ENCODE measurements at places on chromosomes 5 and 9.

DNA sequence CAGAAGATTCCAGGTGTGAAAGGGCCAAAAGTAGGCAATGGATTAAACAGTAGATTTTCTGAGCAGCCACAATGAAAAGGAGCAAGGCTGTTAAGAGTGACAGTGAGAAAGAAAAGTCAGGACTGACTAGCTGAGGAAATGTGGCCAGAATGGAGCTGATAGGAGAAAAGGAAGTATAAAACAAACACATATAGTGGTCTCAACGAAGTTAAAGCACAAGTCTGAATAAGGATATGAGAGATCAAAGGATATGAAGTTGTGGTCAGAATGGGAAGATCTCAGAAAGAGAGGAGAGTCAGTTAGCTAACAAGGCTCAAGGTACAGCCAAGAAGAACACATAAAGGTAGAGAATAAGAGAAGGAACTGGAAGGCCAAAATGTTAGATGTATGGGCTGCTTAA is 39.9 kb downstream of the FNIP1 start:
- no peak for DNase-seq

DNA sequence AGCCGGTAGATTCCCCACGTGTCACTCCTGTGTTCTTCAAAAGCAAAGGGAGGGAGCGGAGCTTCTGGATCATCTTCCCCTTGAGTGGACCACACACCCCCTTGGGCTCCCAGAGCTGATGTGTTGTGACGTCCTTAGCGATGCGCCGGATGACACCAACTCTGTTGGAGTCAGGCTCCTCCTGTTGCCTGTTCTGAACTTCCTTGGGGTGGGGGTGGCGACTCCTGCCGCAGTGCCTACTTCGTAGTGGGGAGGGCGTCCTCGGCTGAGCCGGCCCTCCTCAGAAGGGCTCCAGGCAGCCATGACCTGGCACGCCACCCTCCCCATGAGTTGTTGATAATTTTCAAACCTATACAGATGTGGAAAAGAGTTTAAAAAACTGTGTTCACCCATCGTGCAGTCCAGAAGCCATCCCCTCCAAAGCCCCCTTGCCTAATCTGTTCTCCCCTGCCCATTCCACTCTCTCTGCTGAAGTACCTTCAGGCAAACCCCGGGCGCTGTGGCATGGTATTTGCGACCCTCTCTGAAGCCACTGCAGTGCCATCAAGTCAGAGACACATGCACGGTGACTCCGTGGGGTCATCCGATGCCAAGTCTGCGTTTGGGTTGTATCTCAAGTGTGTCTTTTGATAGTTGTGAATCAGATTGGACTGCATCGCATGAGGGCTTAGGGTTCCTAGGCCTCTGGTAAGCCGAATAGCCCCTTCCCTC is 16.7 kb downstream of the EXOC3 start:
- no peak for DNase-seq

GRCh38 chr5:95715799-95716461 is 15.2 kb upstream of the RHOBTB3 start:
- DNase-seq = no peak

DNA sequence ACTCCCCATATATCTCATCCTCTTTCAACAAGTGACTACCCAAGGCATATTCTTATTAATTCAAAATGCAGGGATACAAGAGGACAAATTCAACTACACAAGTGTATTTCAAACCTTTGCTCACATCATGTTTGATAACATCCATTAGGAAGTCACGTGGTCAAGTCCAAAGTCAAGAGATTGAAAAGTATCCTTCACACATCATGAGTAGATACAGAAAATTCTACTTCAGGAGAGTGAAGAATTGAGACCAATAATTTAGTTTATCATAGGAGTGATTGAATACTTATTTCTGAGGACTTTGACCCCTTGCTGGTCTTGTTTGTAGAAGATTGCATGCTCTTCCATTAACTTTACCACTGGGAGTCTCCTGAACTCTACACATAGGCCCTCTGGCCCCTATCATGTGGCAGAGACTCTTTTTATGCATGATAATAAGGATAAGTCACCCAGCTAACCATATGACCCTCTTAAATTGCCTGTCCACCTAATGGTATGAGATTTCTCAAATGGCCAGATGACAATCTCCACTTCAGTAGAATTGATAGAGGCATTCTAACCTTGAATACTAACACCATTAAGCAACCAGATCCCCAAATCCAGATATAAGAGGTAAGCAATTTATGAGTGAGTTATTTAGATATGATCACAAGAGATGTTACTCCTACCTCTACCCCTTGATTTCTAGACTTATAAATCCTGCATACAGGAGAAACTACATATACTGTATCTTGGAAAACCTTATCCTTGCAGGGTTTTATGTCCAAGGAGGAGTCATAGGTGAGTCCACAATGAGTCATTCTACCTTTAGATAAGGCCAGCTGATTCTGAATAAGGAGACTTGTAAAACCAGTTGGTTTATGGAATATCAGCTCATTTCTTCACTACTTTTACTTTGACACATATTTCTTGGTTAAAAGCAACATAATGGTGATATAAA is 26.6 kb upstream of the SLC46A2 start:
- no peak for DNase-seq

DNA sequence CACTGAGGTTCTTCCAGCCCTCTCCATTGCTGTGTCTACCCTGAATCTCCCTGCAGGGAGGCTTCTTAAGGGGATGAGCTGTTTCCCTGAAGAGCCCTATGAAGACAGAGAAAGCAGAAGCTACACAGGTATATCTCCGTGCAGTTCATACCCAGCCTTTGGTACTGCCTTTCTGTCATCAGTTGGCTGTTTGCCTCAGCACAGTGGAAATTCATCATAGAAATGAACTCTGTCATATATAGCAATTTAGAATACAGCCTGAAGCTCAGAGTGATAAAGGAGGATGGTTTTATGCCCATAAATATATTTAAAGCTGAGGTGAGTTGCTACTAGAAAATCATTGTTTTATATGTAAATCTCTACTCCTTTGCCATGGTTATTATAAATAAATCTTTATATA is 42.6 kb upstream of the KCNN2 start:
- DNase-seq = no peak

DNA sequence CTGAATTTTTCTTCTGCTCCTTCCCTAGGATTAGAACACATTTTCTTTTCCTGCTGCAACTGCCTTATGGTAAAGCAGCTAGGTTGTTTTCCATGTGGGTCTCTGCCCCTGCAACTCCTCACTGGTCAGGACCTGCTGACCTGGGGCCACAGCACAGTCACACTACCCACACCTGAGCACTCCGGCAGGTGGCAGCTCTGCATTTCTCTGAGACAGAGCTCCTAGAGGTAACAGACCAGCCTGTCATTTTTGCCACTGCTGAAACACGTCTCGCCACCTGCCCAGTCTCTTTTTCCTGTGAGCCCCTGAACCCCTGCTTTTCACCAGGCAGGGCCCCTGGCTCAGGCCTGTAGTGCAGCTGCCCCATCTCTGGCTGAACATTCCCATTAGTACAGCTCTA is 609.6 kb downstream of the HINT1 start:
- no peak for DNase-seq

GRCh38 chr5:140259500-140259899 is 43.4 kb downstream of the PFDN1 start:
- DNase-seq = no peak

DNA sequence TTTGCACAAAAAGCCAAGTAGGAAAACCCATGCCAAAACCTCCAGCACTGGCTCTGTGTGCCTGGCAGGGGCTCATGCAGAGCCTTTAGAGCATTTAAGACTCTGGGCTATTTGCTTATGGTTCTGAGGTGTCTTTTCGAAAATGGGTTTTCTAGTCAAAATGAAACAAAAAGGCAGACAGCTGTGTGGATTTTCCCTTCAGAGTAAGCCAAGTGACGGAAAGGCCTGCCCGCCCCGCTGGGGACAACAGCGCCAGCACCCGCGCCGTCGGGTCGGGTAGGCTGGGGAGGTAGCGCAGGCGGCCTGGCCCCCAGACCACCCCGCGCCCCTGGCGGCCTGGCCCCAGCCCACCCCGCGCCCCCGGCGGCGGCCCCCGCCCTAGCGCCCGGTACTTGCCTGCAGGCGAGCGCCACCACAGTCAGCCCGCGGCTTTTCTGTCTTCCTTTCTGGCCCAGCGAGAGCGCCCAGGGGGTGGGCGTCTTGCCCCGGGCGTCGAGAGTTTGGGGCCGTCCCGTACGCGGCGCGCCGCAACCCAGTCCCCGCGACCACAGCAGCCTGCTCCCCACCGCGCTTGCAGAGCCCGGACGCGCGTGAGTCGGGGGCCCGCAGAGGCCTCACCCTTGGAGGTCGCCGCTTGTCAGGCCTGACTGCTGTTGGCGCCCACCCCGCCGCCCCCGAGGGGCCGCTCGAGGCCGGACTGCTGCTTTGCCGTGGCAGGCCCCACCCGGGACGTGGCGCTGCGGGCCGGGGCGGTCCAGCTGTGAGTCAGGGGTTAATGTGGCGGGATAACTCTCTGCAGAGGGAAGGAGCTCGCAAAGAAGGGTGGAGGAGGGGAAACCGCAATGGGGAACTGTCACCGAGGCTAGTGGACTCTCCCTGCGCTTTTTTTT is at the start of gene TICAM2:
Gene TICAM2 (minus strand): TSS at position 779 of the 890 bp plus-strand sequence. CDS start 21,223 bp downstream, outside the sequence.
- peak; percentile 69 for DNase-seq

DNA sequence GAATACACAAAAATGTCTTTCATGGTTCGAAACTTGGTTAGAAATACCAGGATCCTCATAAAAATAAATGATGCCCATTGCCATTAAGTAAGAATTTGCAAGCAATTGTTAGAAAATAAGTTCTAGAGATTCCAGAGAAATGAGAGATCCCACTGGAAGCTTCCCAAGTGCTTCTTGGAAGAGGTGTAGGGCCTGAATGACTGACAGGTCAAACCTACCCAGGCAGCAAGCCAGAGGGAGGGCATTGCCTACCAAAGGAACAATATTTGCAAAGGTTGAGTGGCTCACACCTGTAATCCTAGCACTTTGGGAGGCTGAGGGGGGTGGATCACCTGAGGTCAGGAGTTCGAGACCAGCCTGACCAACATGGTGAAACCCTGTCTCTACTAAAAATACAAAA is 777.0 kb upstream of the WWC1 start:
- DNase-seq = no peak

DNA sequence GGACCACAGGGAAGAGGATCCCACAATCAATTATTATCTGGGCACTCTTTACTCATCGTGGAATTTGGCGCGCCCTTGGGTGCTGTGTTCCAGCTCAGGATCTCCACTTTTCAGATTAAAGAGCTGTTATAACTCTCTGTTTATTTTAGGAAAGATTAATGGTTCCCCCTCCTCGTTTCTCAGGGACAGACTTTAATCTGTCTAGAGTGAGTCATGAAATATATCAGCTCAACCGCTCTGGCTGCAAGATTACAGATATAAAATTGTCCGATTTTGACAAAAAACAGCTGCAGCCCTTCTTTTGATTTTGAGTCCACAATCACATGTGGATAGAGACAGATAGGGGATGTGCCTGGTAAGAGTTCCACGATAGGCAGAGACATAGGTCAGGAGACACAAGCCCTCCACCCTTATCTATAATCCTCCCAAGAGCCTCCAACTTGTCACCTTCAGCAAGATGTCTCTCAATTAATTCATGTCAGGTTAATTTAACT is 77.6 kb upstream of the ANKRD55 start:
- DNase-seq = no peak

- DNase-seq = no peak
Measured at GRCh38 chr5:132979367-132979940, 16.0 kb upstream of the AFF4 start.

GRCh38 chr9:126198854-126199253 is 127.8 kb upstream of the MVB12B start:
- DNase-seq = no peak

GRCh38 chr9:131334629-131335367 is 45.3 kb downstream of the PLPP7 start:
- DNase-seq = no peak
